Progenitor cell of endocrine pancreas (in vitro differentiated cells): ENCODE measurements at places on chromosomes 2 and 18. TPM values are rescaled to one million over a fixed set of nuclear protein-coding genes. Genes with fewer than 3 reads are reported as not detected.

DNA sequence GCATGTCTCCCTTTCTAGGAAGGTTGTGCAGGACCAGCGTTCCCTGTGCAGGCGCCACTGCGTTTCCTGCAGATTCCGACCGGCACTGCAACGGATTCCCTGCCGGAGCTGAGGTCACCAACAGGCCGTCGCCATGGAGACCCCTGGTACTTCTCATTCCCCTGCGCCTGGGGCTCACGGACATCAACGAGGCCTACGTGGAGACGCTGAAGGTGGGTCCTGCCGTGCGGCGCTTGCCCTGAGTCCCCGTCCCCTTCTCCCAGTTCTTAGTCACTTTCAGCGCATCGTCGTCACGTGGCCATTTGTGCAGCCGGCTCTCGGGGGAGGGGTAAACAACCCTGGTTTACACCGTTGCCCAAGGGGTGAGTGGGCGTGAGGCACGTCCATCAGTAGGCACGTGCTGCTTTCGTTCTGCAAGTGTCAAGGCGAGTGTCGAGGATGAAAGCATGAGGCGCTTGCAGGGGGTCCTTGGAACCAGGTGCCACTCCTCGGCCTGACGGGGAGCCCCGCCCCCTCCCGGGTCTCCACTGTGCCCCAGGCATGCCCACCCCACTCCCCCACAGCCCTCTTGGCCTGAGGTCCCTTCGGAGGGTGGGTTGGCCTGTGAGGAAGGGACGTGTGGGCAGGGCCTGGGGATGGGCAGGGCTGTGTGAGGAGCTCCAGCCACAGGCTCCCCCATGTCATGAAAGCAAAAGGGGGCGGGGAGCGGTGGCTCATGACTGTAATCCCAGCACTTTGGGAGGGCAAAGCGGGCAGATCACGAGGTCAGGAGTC is 19.8 kb downstream of the DTYMK start:
- DNase-seq: peak; percentile 34
- peaks cover 12% of the 10 kb centered on the region for H3K36me3 ChIP-seq
- H3K27me3 ChIP-seq: no peaks in the 10 kb centered on the region
- H3K27ac ChIP-seq: peak overlapping the region; percentile 74
- peaks cover 14% of the 10 kb centered on the region for H3K4me1 ChIP-seq
- H3K4me3 ChIP-seq: no peak overlapping the region

DNA sequence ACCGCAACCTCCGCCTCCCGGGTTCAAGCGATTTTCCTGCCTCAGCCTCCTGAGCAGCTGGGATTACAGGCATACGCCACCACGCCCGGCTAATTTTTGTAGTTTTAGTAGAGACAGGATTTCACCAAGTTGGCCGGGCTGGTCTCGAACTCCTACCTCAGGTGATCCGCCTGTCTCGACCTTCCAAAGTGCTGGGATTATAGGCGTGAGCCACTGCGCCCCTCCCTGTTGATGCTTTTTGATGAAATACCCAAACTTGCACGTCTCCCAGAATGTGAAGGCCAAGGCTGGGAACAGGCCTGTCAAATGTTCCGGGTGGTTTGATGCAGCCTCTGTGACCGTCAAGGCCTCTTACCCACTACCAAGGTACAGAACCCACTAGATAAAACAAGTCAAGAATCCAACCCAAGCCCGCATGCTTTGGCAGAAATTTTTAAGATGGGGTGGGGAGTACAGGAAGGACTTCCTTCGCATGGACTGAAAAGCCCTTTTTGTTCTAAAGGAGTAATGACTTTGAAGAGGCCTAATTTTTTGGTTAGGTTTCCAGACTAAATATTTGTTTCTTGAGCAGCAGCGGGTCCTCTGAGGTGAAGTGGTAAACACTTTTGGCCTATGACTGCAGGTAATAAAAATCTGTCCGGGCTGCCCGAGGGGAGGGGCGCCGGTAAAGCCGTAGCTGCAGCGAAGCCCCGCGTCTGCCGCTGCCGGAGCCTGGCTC is 3.7 kb upstream of the EVX2 start:
- peaks cover 98% of the 10 kb centered on the region for H3K27me3 ChIP-seq
- peaks cover 7% of the 10 kb centered on the region for H3K4me1 ChIP-seq
- DNase-seq: no peak
- peak overlapping the region; percentile 67 for H3K4me3 ChIP-seq
- no peak overlapping the region for H3K27ac ChIP-seq

CIB4 gene
- total RNA-seq: not detected in 2 replicates

BIN1 gene
- total RNA-seq: 65.5 and 66.0 TPM in 2 replicates

GRCh38 chr2:58073751-58074150 is 27.1 kb downstream of the VRK2 start:
- no peak overlapping the region for H3K4me3 ChIP-seq
- H3K27me3 ChIP-seq: no peaks in the 10 kb centered on the region
- H3K4me1 ChIP-seq: no peaks in the 10 kb centered on the region
- H3K36me3 ChIP-seq: peaks cover 10% of the 10 kb centered on the region
- DNase-seq: no peak

ITGA6 gene
- 69.5 and 83.8 TPM in 2 replicates for total RNA-seq

GRCh38 chr2:16196687-16197503 is 256.5 kb downstream of the MYCN start:
- H3K27me3 ChIP-seq: peaks cover 2% of the 10 kb centered on the region
- H3K36me3 ChIP-seq: no peaks in the 10 kb centered on the region

GRCh38 chr2:199458806-199459285 is 1.1 kb upstream of the SATB2 start:
- peaks cover 67% of the 10 kb centered on the region for H3K27me3 ChIP-seq
- DNase-seq: peak; percentile 15
- H3K36me3 ChIP-seq: no peaks in the 10 kb centered on the region
- no peak overlapping the region for H3K27ac ChIP-seq

DNA sequence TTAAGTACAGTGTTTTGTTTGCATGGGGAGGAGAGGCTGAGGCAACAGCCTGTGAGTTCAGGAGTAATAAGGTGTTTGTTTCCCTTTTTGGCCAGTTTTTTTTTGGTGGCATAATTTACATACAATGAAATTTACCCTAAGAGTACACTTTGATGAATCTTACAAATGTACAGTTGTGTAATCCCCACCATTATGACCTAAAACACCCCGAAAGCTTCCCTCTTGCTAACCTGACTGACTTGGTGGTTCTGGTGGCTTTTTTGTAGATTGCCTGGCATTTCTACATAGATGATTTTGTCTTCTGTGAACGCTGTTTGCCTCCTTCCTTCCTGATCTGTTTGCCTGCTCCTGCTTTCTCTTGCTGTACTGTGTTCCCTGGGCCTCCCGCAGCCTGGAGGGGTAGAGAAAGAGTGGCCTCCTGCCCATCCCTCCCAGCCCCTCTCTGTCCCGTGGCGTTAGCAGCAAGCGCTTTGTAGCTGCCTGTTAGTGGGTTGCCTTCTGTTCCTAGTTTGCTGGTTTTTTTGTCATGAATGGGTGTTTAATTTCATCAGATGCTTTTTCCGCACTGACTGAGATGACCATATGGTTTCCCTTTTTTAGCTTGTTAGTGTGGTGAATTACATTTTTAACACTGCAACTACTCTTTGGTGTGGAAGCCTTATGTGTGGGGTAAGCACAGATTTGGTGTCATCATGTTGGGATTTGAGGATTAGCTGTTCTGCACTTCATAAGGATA is 32.1 kb downstream of the ASAP2 start:
- peaks cover 37% of the 10 kb centered on the region for H3K4me1 ChIP-seq
- peaks cover 5% of the 10 kb centered on the region for H3K36me3 ChIP-seq
- peak overlapping the region; percentile 8 for H3K27ac ChIP-seq
- DNase-seq: no peak
- H3K4me3 ChIP-seq: no peak overlapping the region
- no peaks in the 10 kb centered on the region for H3K27me3 ChIP-seq

GRCh38 chr18:24246143-24246542 is 107.3 kb downstream of the CABYR start:
- no peak overlapping the region for H3K27ac ChIP-seq
- DNase-seq: no peak
- H3K27me3 ChIP-seq: no peaks in the 10 kb centered on the region
- H3K4me1 ChIP-seq: peaks cover 1% of the 10 kb centered on the region

- H3K4me1 ChIP-seq: no peaks in the 10 kb centered on the region
- H3K27me3 ChIP-seq: no peaks in the 10 kb centered on the region
- no peak overlapping the region for H3K27ac ChIP-seq
Measured at GRCh38 chr18:45788861-45789260, 36.6 kb upstream of the SIGLEC15 start.
